PC-9 (cell line): ENCODE measurements at places on chromosomes 3 and 15. TPM values are rescaled to one million over a fixed set of nuclear protein-coding genes. Genes with fewer than 3 reads are reported as not detected.

DNA sequence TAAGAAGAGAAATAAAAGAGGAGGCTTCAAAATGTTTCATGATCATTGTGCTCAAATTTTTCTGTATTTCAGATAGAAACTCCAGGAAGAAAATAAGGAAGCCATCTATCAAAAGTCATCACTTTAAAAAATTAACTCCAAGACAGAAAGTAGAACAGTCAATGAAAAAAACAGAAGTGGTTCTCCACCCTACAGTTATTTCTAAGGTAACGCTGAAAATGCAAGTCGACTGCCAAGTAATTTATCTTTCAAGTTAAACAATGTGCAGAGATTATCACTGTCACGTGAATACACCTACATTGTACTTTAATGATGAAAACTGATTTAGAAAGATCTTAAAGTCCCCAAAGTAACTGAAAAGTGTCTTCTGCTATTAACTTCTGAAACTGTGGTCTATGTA is 78.5 kb upstream of the SNRPA1 start:
- no peak for DNase-seq

GRCh38 chr3:70558956-70559355 is 246.5 kb upstream of the MDFIC2 start:
- DNase-seq: no peak

- no peak for DNase-seq
Measured at GRCh38 chr3:30448450-30449289, 157.7 kb upstream of the TGFBR2 start.

DNA sequence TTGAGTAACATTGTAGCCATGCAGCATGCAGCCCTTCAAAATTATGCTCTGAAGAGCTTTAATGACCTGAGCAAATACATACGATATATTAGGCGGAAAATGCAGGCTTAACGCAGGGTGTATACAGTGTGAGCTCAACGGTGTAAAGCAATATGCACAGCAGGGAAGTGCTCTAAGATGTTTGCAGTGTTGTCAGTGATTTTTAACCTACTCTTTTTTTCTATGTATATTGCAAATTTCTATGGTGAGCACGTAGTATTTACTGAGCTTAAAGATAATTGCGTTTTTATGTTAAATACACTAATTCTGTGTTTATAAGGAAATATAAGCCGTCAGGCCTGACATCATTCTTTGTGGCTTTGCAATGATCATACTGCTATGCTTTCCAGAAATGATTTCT is 42.1 kb downstream of the DGKG start:
- DNase-seq: no peak

GRCh38 chr3:138434875-138435772 is 708 bp downstream of the ESYT3 start:
- peak; percentile 19 for DNase-seq

GRCh38 chr3:5321666-5322340 is 134.3 kb downstream of the EDEM1 start:
- DNase-seq: no peak

DNA sequence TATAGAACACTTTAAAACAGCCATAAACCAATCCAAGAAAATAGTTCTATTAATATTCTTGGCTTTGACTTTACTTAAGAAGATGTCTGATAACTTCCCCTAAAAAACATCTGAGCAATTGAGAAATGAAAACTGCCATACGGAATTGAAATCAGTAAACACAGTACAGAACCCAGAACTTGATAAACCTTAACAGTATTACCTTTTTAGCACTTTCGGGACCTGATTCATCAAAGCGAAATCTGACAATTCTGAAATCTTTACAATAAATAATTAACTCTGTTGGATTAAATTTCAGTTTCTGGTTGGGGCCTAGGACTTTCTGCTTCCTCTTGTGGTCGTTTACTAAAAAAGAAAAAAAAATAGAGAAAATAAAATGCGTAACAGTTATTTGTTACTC is 17.3 kb downstream of the MTMR10 start:
- DNase-seq: no peak

- DNase-seq: no peak
Measured at GRCh38 chr3:160200353-160200752, 24.9 kb upstream of the C3orf80 start.

GRCh38 chr15:27077790-27078189 is 106.8 kb downstream of the GABRG3 start:
- DNase-seq: no peak

DNA sequence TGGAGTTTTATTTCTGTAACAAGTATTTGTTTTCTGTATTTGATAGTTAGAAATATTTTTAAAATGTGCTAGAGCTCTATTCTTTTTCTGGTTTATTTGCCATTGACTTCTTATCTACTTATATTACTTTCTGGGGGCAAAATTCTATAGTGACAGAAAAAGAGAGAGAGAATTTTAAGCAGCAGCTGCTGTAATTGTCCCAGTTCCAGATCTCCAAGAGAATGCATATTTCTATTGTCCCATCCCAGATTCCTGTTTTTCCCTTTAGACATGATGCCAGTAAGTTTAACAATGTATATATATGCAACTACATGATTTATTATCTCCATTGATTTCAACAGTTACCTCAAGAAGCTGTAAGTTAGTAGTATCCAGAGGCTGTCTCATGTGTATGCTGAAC is 541.7 kb upstream of the ZNF385D start:
- DNase-seq: no peak

DNA sequence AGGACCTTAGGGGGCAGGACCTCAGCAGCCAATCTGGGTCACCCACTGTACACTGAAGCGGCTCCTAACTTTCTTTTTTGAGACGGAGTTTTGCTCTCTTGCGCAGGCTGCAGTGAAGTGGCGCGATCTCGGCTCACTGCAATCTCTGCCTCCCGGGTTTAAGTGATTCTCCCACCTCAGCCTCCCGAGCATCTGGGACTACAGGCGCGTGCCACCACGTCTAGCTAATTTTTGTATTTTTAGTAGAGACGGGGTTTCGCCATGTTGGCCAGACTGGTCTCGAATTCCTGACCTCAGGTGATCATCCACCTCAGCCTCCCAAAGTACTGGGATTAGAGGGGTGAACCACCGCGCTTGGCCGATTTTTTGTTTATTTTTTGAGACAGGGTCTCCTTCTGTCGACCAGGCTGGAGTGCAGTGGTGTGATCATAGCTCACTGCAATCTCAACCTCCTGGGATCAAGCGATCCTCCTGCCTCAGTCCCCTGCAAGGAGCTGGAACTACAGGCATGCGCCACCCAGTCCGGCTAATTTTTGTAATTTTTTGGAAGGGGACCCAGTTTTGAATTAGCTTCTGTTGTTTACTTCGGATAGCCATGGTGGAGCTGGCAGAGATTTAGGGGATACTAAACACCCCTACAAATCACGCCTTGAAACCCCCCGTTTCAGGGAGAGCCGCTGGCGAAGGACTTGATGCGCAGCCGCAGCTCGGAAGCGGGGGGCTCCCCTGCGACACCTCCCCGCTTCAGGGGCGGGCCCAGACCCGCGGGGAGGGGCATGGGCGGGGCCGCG is 1.5 kb upstream of the CLK3 start:
- DNase-seq: peak; percentile 56

DNA sequence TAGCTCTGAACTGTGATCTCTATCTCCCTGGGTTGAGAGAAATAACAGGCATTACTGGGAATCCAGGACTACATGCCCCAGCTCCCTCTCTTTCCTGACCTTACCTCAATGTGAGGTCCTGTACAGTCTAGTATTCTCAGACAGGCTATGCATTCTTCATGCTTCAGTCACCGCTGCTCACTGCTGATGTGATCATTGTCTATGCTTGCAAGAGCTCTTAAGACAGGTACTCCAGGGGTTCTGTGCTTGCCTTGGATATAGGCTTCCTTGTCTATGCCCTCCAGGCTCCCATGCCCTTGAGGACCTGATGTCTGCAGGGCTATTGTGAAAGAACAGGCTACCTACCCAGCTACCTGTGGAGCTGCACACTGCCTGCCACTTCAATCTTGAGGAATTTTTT is 183.6 kb downstream of the MBNL1 start:
- DNase-seq: no peak

- no peak for DNase-seq
Measured at GRCh38 chr15:83365370-83365938, 81.0 kb upstream of the BNC1 start.

DNA sequence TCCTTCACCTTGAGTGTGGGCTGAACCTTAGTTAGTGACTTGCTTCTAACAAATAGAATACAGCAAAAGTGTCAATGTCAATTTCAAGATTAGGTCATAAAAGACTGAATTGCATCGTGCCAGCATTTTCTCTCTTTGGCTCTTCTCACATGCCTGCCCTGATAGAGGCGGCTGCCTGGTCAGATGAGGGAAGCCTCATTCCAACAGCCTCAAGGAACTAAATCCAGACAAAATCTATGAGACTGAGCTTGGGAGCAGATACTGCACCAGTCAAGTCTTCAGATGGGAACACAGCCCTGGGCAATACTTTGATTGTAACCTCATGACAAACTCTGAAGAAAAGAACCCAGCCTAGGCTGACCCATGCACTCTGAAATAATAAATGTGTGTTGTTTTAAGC is 63.5 kb upstream of the MFGE8 start:
- no peak for DNase-seq

DNA sequence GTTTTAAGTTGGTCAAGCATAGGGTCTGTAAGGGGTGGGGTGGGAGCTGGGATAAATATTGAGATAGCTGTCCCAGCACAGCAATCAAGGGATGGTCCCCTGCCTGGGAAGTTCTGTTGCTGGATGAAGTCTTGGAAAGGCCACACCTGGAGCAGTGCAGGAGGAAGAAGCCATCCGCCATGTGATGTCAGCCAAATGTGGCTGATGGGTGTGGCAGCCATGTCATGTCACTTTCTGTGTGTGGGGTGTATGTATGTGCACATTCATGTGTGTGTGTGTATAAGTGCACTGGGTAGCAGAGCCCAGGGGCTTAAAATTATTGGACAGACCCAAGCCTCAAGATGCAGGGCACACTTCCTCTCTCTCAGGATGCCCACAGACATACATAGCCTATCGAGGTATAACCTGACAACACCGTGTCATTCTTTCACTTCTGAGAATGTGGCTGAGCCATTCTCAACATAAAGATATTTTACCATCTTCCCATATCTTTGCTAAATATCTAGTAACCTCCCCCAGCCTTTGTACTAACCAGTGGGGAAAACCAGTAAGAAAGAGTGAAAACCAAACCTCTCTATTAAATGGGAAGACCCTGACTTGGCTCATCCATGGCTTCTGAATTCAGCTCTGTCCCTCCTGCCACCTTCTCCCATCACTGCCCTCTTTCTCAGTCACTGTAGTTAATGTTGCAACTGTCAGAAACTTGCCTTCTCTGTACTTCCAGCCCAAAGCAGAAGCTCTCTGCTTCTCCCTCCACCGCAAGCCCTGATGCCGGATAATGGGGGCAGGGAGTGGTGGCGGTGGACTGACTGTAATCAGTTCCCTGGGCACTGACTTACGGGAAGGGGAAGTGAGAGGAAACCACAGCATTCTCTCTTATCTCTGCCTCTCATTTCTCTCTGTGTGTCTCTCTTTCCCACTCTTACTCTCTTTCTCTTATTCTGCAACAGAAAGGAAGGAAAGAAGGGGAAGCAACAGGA is 11.2 kb downstream of the TNFSF10 start:
- DNase-seq: no peak

DNA sequence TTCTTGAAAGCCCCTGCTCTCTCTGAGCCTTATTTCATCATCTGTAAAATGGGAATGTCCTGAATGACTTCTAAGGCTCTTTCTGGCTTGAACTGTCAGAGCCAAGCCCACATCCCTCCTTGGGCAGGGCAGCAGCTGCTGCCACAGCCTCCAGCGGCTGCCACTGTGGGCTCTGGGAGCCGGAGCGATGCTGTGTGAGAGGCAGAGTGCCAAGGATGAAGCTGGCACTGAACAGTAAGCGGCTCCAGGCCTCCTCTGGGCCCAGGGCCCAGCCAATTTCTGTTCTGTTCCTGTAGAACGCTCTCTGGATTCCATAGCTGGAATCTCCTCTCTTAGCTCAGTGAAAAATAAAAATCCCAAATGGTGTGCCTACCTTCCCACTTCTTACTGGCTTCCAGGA is 4.4 kb downstream of the CPLX3 start:
- no peak for DNase-seq

DNA sequence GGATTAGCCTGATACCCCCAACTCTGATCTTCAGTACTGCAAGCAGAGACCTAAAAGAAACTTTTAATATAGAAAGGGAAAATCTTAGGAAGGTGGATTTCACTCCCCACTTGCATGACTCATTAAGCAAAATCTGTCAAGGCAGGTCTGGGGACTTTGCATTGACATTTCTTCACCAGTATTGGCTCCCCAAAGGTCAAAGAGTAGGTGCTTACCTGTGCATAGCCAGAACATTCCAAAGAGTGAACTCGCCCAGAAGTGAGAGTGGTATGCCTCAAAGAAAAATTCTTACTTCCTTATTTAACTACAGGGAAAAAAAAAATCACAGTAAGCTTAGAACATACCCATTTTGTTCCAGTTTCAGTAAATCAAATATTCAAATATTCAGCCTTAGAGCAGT is 140.9 kb upstream of the TP63 start:
- peak; percentile 85 for DNase-seq

DNA sequence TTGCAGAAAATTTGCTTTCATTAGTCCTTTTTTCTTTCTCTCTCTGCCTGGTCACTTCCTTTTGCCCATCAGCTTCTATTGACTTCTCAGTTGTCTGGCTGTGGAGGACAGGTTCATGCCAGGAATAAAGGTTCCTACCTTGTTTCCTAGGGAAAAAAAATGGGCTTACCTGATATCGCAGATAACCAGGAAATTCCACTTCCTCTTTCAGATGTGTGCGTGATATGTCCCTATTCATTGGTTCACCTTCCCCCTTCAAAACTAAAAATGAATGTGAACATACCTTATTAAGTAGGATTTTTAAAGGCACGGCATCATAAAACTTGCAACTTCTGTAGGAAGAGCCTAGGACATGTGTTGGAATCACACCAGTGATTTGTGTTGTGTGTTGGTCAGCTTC is 120.0 kb upstream of the FGF7 start:
- DNase-seq: no peak

DNA sequence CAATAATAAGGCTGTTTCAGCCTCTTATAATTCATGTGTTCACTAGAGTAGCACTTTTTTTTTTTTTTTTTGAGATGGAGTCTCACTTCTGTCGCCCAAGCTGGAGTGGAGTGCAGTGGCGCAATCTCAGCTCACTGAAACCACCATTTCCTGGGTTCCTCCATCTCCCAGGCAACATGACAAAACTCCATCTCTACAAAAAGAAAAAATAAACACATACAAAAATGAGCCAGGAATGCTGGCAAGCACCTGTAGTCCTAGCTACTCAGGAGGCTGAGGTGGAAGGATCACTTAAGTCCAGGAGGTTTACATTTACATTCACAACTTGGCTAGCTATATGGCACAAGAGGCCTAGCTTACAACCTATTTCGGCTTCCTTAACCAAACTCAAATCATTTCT is 6.8 kb downstream of the USP4 start:
- DNase-seq: no peak

- no peak for DNase-seq
Measured at GRCh38 chr15:27864719-27865118, 234.4 kb downstream of the OCA2 start.

GRCh38 chr15:74954515-74954914 is 2.1 kb downstream of the RPP25 start:
- DNase-seq: no peak

- peak; percentile 15 for DNase-seq
Measured at GRCh38 chr3:37862219-37862902, 681 bp downstream of the CTDSPL start.

- DNase-seq: peak; percentile 88
Measured at GRCh38 chr3:158109804-158110657, at the start of gene RSRC1. Gene RSRC1 (plus strand): TSS chr3:158110089. CDS start chr3:158122105, 12,016 bp downstream.

- DNase-seq: no peak
Measured at GRCh38 chr15:77859491-77860060, 217.9 kb downstream of the TBC1D2B start.

PLSCR2 gene
- total RNA-seq: not detected in 2 replicates

CAMK2N2 gene
- 2.2 and 2.6 TPM in 2 replicates for total RNA-seq

MAGEL2 gene
- not detected in 2 replicates for total RNA-seq

TMEM212 gene
- not detected in 2 replicates for total RNA-seq

ARL14 gene
- 13.0 and 17.6 TPM in 2 replicates for total RNA-seq

KLHL25 gene
- total RNA-seq: 5.3 and 5.6 TPM in 2 replicates
